ENCODE measurements at places on chromosomes 7 and 10.

DNA sequence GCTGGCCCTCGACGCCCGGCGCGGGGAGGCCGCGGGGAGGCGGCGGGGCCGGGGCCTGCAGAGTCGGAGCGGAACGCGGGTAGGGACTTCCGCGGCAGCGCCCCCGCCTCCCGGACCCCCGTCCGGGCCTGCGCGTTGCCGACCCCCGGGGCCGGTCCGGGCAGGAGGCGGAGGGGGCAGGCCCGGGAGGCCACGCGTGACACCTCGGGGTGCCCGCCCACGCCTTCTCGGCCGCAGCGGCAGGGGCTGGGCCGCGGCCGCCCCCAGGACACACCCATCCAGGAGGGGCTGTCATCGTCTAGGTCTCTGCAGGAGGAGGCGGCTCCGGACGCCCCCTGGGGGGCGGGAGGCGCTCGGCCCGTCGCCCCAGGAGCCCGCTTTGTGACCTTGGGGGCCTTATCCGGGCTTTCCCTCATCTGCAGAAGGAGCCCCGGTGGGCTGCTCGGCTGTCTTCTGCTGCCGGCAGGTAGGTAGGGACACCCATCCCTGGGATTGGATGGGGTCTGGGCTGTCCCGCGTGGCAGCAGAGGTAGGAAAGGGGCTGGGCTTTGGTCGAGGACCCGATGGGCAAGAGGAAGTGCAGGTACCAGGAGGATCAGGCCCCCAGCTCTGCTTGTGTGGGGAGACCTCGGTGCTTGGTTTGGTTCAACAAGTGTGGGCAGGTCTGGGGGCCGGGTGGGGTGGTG is 569 bp downstream of the ZNF316 start:
- peak; percentile 42 for DNase-seq

GRCh38 chr10:55374917-55375316 is 573.9 kb upstream of the PCDH15 start:
- DNase-seq, result no peak

DNA sequence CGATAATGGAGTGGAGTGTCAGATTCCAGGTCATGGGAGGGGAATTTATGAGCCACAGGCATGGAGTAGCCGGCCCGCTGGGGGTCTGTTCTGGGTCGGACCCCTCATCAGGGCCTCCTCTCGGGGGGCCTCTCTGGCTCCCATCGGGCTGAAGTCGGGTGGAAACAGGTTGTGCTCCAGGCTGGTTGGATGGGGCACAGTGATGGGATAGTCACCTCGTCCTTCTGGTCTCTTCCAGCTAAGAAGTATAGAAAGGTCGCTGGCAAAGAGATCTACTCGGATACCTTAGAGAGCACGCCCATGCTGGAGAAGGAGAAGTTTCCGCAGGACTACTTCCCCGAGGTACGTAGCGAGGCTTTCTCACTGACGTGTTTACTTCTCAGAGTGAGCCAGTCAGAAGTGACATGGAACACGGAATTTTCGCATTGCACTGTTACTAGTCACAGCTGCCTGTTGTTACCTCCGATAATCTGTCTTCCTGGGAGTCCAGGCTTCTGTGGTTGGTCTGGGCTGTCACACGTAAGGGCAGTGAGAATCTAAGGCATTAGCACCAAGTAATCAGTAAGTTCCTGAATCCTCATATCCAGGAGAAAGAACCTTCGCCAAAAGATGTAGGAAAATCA is 88.3 kb downstream of the NKX6-2 start:
- DNase-seq, result no peak

GRCh38 chr10:12852687-12853086 is 148.8 kb downstream of the CCDC3 start:
- DNase-seq, result no peak

GRCh38 chr7:36312064-36312914 is 77.4 kb upstream of the ANLN start:
- DNase-seq, result no peak

GRCh38 chr10:112784022-112784461 is 166.0 kb upstream of the TCF7L2 start:
- no peak for DNase-seq

DNA sequence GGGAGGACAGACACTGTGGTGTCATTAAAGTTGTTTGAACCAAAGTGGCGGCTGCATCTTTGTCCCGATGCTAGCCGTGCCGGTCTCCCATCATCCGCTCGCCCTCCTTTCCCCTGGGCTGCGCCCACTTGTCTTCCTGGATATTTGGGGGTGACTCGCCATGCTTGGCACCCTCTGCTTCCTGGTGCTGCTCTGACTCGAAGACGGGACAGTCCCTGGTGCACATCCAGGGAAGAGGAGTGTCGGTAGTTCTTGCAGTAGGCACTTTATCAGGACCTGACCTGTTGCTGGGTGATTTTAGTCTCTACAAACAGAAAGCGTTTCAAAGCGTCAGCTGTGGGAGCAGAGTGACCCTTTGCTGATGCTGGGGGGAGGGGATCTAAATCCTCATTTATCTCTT is 68.3 kb upstream of the DNAJB6 start:
- no peak for DNase-seq

DNA sequence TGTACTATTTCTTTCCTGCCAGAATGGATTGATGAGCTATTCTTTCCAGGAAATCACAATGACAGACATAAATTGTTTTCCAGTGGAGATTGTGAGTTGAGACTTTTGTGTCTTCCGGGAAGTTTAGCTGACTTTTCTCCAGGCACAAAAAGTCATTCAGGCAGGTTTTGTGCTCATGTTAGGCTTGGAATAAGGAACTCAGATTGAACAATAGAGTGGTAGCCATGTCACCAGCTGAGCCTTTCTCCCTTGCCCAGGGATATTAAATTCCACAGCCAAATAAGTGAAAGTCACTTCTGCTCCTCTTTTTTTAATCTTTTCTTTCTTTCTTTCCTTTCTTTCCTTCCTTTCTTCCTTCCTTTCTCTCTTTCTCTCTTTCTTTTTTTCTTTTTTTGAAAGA is 559.6 kb downstream of the GALNT17 start:
- no peak for DNase-seq

DNA sequence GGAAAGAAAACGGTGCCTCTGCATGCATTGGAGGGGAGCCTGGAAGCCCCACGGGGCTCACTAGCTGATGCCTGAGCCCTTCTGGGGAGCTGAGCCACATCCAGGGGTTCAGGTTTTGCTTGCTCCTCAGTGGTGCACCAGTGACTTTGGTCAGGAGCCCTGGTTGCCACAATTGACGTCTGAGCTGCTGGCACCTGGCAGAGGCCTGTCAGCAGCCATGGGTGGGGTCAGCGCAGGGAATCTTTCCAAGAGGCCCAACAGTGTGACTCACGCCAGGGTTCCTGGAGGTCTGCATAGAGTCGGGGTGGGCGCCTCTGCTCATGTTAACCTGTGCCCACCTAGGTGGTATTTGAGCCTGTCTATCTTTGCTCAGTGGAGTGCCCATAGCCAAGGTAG is 138.7 kb downstream of the NEURL1 start:
- no peak for DNase-seq

DNA sequence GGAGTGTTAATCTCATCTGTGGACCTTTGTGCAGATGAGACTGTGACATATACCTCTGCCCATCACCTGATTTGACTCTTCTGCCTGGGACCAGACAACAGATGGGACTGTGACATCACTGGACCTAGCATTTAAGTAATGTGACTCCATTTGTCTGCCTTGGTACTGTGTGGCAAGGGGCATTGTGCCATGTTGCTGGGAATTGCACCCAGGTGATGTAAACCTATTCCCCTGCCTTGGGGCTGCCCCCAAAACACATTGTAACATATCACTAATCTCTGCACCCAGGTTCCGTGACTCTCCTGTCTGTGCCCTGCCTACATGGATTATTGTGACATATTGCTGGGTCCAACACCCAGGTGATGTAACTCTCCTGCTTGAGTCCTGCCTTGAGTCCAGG is 40.4 kb upstream of the ZNF680 start:
- DNase-seq, result no peak

GRCh38 chr10:71179382-71179781 is 33.0 kb upstream of the UNC5B start:
- DNase-seq, result no peak

- no peak for DNase-seq
Measured at GRCh38 chr10:80442879-80443278, 11.2 kb upstream of the TSPAN14 start.

Measured in activated T-helper 1 cell treated with anti-CD3 and anti-CD28 coated beads, Interleukin-2, amount 50 U/mL, for 16 hours (primary cell).